ENCODE measurements at places on chromosomes 7 and 10.

GRCh38 chr10:59672150-59672875 is 37.3 kb downstream of the SLC16A9 start:
- peak; percentile 18 for DNase-seq

DNA sequence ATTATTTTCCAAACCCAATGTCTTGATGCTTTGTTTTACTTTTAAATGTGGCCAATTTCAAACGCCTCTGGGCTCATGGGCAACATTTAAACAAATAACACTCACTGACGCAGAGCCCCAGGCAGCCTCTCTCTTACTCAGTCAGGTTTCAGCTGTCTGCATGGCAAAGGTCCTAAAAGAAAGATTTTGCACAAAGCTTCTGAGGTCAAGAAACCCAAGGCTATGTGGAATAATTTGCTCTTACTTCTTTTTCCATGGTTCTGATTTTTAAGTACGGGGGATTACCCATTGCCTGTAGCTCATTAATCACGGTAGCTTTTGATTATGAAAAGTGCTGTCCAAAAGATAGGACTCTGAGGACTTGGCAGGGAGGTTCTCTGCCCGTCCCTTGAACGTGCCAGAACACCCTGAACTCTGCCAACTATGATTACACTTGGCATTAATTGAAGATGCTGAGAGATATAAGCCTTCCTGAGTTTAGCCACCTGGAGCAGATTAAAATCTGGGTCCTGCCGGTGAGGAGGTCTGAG is 14.1 kb upstream of the MSRB2 start:
- no peak for DNase-seq

DNA sequence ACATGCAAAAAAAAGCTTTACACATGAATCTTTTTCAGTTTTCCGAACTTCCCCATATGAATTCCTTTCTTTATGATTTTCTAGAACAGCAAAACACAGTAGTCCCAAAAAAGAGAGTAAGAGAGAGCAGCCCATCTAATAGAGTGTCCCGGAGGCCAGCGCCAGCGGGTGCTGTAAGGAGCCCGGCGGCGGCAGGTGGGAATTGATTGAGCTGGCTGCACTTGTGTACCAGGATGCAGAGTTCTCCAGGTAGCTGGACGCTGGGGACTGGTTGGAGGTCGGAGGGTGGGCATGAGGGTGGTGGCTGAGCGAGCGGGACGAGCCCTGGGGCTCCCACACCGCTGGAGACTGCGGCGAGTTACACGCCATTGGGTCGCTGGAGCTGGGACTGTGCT is 4.0 kb downstream of the DLX5 start:
- DNase-seq, result no peak

DNA sequence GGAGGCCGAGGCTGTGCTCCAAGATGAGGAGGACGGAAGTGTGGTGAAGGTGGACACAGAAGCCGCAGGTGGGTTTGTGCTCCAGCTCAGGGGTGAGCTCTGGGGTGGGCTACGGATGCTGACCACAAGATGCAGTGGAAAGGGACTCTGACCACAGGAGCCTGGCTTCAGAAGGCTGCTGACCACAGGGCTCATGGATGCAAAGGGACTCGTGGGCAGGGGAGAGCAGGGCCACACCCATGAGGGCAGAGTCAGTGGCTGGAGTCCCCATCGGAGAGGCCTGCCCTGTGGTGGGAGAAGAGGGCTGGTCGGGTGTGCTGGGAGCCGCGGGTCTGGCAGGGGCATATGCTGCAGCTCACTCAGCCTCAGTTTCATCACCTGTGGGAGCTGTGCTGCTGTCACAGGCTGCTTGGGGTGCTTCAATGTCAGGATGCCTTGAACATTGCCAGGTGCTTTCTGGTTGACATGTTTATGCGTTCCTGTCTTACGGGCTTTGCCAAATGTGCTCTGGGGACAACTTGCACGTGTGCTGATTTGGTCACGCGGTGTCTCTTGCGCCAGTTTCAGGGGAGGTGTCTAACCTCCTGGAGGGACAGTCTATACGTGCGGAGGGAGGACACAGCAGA is 13.7 kb downstream of the SCART1 start:
- no peak for DNase-seq

- DNase-seq, result no peak
Observed at GRCh38 chr10:72719941-72720592, 28.1 kb downstream of the MCU start.

- no peak for DNase-seq
Observed at GRCh38 chr7:128835790-128836641, 5.8 kb downstream of the FLNC start.

DNA sequence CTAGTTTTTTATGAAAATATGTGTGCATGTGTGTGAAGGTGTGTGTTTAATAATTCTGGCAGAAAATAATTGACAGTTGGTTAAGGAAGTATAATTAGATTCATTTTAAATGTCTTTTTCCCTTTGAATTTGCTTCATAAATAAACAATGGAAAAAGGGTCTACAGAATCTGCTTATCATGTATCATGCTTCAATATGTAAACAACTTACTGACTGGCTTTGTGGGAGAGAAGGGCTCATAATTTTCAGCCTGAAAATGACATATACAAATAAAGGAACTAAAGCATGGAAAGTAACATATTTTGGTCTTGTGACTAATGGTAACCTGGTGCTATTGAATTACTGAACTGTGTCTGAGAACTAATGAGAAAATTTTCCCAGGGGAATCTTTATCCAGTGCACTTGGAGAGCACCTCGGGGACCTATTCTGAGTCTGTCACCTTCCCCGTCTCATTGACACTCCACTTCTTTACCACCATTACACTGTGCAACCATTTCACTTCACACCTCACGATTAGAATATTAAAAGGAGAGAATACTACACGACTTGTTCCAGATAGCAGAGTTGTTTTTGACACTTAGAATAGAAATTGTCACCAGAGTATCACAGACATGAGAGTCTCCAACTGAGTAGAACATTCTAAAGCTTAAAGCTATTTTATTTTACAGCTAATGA is 298.6 kb downstream of the TFEC start:
- DNase-seq, result no peak

GRCh38 chr10:127069436-127069835 is 127.0 kb downstream of the INSYN2A start:
- no peak for DNase-seq
